ENCODE measurements at places on chromosomes 3 and 15.

- no peak for DNase-seq
Measured at GRCh38 chr15:98438326-98438725, 210.0 kb upstream of the IGF1R start.

DNA sequence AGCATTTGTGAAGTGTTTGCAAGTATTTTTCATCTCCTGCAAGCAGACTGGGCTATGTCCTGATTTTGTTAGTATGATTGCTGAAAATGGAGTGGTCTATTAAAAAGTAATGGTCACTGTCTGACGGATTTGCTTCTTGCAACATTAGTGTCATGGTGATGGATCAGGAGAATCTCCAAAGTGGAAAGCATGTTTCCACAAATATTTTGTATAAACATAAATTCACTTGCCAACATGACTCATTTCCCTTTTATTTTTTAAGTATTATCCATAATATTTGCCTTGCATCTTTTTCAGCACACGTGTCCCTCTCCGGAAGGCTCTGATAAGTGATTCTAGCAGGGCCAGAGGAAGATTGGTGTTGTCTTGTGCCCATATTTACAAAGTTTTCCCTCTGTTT, 27.4 kb upstream of the CACNA2D3 start:
- DNase-seq, result no peak

DNA sequence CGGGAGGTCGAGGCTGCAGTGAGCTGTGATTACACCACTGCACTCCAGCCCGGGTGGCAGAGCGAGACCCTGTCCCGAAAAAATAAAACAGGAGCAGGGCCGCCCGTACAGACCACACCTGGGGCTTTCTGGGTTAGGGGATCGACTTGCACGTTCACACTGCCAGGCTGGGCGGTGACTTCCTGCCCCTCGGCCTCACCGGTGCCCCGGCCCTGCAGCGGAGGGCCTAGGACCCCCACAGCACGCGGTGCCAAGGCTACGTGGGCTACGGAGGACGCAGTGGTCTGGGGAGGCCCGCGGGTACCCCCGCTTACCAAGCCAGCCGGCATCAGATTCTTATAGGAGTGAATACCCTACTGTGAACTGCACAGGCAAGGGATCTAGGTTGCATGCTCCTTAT, 11.6 kb upstream of the TTC14 start:
- no peak for DNase-seq

DNA sequence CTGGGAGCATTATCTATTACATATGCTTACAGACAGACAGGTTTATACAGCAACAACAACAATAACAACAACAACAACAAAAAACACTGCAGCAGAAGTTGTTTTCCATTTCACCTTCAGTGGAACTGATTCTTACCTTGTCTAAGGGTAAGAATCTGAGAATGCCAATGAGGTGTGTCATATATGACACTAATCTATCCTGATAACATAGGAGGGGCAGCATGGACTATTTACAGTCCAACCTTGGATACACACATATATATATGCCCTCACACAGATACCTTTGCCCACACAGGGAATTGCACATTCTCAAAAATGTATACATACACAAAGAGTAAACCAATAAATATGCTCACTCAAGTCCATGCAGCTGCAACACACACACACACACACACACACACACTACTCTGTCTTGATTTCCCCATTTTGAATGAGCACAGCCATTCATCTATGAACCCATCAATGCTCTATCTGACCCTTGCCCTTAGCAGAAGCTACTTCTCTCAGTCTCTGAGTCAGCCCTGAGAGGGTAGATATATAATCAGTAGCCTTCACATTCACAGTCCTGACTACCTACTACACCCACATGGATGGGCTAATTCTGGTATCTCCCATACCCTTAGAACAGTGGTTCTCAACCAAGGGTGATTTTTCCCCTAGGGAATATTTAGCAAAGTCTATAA, 9.7 kb upstream of the TRANK1 start:
- DNase-seq, result no peak

GRCh38 chr3:155441506-155441905, 148.0 kb upstream of the STRIT1 start:
- DNase-seq, result no peak

GRCh38 chr15:85539491-85539890, 159.1 kb downstream of the AKAP13 start:
- no peak for DNase-seq

- no peak for DNase-seq
Measured at GRCh38 chr3:165852711-165853110, 15.5 kb upstream of the BCHE start.

- no peak for DNase-seq
Measured at GRCh38 chr15:55907797-55908196, 85.6 kb downstream of the NEDD4 start.

DNA sequence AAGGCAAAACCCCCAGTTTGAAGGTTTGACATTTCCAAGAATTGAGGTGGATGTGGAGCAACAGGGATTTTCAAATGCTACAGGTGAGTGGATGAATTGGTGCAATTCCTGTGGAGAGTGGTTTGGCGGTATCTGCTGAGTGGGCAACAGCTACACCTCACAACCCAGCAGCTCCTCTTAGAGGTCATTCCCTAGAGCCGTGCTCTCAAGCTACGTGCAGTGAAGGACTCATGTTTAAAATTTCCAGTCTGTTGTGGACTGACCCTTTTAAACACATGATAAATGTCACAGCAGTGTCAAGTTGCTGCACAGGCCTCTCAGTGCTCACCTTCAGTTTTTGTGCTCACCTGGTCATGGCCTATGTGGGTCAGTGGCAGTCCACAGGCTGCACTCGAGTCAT, 9.5 kb downstream of the C3orf20 start:
- DNase-seq, result no peak

- DNase-seq, result no peak
Measured at GRCh38 chr3:106088304-106088703, 219.5 kb upstream of the CBLB start.

GRCh38 chr15:94366781-94367180, 135.4 kb downstream of the MCTP2 start:
- no peak for DNase-seq

- DNase-seq, result no peak
Measured at GRCh38 chr3:158492685-158493084, 78.3 kb upstream of the MLF1 start.

- DNase-seq, result no peak
Measured at GRCh38 chr3:14396031-14396692, 6.2 kb upstream of the SLC6A6 start.

DNA sequence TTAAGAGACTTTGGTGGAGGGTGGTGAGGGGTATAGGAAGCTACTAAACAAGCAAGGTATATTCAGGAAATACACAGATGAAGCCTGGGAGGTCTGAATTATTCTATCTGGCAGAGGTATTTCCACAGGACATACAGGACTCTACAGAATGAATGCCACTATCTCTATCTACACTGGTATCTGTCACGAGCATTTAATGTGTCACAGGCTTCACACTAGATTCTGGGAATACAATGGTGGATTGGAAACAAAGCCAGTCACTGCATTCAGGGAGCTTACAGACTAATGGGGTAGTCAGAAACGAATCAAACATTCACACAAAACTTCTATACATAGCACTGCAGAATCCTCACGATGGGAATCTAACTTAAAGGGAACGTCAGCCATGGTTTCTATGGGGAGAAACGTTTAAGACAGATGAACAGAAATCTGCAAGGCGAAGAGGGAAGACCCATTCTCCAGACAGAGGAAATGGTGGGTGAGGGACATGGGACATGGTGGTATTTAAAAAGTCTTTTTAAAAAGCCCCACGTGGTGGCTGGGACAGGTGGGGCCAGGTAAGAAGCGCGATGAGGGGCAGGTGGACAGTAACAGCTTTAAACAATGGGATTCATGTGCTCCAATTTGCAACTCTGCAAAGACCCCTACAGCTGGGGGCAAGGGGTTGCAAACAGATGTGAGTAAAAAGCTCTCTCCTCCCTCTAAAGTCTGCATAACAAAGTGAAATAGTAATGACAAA, 16.5 kb downstream of the LRIG1 start:
- no peak for DNase-seq

GRCh38 chr15:61299075-61299763, 70.1 kb upstream of the RORA start:
- DNase-seq, result no peak

GRCh38 chr3:97694876-97695275, 69.7 kb upstream of the ARL6 start:
- DNase-seq, result no peak

DNA sequence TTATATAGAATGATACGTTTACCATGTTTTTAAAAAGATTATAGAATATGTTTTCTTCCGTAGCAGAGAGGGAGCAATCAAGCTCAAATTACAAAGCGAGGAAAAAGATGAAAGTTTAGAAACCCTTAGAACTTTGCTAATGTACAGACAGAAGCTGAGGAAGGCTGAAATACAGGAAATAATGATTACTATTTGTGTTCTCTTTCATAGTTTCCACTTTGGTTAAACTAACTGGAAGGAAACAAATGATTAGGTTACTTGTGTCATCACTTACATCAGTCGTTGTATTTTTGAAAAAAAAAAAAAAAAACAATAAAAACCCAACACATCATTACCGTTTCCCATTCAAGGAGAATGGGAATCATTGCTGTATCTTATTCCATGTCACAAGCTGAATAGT, 337.8 kb upstream of the CBLB start:
- DNase-seq, result no peak

DNA sequence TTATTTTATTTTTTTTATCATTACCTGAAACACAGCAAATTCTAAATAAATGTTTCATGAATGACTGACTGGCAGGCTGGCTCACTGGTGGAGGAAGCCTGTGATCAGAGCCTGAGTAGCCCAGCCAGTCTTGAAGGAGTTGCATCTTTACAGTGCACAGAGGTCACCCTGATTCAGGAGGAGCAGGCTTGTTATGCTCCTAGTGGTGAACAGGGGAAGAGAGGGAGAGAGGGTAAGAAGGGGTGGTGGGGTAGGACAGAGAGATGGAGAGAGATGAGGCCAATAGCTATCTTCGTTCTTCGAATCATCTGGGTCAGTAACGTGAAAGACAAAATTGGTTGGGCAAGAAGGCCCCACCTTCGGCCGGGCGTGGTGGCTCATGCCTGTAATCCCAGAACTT, 202.6 kb upstream of the MCTP2 start:
- no peak for DNase-seq

GRCh38 chr3:100399341-100400071, 1.4 kb downstream of the TOMM70 start:
- no peak for DNase-seq

DNA sequence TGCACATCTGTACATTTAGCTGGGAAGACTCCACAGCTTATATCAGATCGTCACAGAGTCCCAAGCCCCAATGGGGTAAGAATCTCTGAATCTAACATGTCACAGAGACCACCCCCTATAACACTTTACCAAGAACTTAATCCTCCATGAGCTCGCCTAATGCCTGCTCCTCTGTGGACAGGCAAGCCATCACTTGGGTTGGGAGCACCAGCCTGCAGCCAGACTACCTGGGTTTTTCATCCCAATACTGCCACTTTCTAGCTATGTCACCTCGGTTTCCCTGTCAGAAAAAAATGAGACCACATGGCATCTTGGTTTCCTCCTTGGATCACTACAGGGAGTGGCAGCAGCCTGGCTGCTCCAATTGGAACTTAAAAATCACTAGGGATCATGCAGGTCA, 277.9 kb upstream of the TLE3 start:
- no peak for DNase-seq

DNA sequence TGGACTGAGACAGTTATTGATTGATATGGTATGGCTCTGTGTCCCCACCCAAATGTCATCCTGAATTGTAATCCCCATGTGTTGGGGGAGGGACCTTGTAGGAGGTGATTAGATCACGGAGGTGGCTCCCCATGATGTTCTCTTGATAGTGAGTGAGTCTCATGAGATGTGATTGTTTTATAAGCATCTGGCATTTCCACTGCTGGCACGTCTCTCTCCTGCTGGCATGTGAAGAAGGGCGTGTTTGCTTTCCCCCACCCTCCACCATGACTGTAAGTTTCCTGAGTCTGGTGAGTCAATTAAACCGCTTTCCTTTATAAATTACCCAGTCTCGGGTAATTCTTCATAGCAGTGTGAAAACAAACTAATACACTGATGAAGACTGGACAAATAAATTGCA, 105.6 kb upstream of the MELTF start:
- no peak for DNase-seq

GRCh38 chr3:194101592-194102432, 34.1 kb upstream of the HES1 start:
- DNase-seq, result no peak

DNA sequence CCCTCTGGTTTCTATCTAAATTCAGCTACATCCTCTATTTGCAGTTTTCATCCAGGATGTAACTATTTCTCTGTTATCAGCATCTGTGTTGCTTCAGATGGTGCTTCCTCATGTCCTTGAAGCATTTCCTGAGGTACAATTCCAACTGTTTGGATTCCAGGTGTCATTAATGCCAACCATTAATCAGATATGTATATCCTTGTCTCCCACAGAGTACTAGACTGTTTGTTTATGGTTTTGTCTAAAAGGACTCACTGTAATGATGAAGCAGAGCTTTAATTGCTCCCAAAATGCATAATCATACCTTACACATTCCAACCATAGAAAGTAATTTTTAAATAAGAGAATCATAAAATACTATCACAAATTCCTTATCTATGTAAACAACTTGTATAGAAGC, 288.5 kb upstream of the MME start:
- no peak for DNase-seq

DNA sequence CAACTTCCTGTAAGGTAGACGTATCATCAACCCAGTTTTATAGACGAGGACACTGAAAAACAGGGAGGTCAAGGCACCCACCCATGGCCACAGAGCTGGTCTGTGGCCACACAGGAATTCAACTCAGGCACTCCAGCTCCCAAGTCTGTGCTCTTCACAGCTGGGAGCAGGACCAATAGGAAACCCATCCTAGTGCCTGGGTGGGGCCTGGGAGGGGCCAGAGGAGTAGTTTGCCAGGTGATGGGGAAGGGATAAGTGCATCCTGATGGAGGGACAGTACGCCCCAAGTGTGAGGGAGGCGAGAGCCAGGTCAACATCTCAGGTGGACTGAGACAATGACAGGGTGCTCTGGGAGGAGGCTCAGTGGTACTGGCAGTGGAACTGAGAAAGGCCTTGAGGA, 22.0 kb downstream of the KIF9 start:
- no peak for DNase-seq

DNA sequence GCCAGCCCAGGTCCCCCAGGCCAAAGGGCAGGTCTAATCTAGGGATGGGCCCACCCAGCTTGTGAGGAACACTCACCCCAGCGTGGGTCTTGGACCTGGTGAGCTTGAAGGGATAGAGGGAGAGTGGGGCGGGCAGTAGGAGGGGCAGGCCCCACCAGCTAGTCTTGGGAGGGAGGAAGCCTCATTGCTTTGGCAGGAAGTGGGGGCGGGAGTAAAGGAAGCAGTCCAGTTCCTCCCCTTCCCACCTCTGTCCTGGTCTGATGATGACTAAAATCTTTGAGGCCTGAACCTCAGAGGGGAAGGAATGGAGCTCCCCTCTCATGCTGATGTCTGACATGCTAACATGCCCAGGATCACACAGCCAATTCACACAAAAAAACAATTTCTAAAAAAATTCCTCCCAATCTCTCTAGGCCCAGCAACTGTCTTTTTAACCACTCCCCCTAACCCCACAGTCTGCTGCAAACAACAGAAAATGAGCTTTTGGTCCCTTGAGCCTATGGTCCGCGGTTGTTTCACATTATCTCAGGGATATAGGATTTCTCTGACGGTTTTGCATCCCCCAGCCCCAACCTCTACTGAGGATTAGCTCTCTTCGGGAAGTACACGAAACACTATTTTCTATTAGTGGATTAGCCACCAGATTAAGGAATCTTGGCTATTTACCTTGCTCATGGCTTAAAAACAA, 30.7 kb upstream of the DUSP7 start:
- DNase-seq, result no peak

GRCh38 chr15:78404125-78404524, 33.9 kb upstream of the IREB2 start:
- DNase-seq, result no peak

- no peak for DNase-seq
Measured at GRCh38 chr15:58931987-58932588, 1.4 kb downstream of the SLTM start.

All from activated T-cell treated with anti-CD3 and anti-CD28 coated beads for 24 hours (primary cell).